Aorta (tissue), 5 donors: ENCODE measurements at places on chromosomes 6 and 20. TPM values are rescaled to one million over a fixed set of nuclear protein-coding genes. Genes with fewer than 3 reads are reported as not detected.

Gene FILIP1
- 34.4 TPM for total RNA-seq

Gene SIRPB1
- total RNA-seq: 1.8 TPM

Gene LTB
- 1.4 TPM for total RNA-seq

Gene DYNLT2
- total RNA-seq: 1.2 TPM

Gene GRIK2
- total RNA-seq: 2.3 TPM

Gene E2F1
- total RNA-seq: 1.4 TPM

Gene HEY2
- total RNA-seq: 23.9 TPM

Gene STMND1
- not detected for total RNA-seq

Gene CLVS2
- 0.03 TPM for total RNA-seq

Gene BPIFB1
- not detected for total RNA-seq

Gene CCDC170
- total RNA-seq: 1.4 TPM

Gene TAPBP
- 73.9 TPM for total RNA-seq
